ENCODE measurements at places on chromosomes 12 and 14.

DNA sequence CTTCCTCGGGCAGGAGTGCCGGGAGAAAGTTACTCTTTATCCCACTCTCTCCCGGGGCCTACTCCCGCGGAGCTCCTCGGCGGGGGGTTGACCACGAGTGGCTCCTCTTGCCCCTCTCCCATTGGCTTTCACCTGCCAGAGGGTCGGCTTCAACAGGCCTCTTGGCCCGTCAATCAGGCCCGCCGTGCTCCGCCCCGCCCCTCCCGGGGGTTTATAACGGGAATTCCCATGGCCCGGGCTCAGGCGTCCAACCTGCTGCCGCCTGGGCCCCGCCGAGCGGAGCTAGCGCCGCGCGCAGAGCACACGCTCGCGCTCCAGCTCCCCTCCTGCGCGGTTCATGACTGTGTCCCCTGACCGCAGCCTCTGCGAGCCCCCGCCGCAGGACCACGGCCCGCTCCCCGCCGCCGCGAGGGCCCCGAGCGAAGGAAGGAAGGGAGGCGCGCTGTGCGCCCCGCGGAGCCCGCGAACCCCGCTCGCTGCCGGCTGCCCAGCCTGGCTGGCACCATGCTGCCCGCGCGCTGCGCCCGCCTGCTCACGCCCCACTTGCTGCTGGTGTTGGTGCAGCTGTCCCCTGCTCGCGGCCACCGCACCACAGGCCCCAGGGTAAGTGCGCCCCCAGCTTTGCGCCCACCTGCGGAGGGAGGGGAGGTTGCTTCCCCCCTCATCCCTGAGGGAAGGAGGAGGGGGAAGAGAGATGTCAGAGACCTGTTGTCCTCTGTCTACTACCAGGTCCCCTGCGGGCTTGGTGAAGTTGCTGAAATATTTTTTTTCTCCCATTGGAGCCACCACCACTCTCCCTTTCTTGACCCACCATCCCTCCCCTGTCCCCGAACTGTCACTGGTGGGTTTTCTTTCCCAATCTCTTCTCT is at the start of gene SMOC1:
Gene SMOC1, plus strand, starts transcription at position 242 of the 869 bp plus-strand sequence. Its CDS starts 263 bp downstream, at position 505.
- no peak for DNase-seq

GRCh38 chr12:96228566-96229248 is 34.5 kb downstream of the ELK3 start:
- no peak for DNase-seq

DNA sequence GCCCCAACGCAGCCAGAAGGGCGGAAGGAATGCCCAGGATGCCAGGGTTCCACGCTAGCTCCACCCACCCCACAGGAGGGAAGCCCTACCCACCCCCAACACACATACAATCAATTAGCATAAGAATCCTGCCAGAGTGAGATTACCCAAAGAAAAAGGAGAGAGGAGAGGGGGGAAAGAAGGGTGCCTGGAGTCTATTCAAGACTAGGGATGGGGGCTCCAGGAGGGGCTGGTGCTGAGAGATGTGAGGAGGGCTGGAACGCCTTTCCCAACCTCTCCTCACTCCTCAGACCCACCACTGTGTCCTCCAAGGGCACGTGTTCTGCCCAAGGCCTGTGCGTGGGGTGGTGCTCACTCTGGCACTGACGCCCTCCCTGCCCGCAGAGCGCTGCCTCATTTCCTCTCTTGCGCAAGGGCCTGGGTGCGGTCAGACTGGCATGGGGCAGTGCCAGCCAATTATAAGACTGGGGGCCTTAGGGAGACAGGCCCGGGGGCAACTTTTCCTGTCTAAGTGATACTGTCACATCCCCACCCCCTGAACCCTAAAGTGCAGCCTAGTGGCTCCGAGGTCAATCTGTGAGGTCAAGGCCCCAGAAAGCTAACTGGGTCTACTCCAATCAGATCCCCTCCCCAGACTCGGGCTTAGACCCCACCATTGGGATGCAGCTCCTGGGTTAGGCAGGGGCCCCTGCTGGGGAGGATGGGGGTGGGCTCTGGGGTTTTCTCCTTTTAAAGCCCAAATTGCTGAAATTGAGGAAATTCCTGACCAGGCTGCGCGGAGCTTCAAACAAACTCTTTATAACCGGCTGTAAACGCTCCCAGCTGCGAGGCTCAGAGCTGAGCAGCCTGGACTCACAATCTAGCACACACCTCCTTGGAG is 10.2 kb upstream of the ITGB7 start:
- no peak for DNase-seq

- DNase-seq = peak; percentile 12
Measured at GRCh38 chr14:95319312-95320077, at the start of gene CLMN. Gene CLMN (minus strand): TSS chr14:95319908. CDS start chr14:95319792, 116 bp downstream.

- DNase-seq = no peak
Measured at GRCh38 chr12:122003651-122004611, 17.8 kb upstream of the BCL7A start.

DNA sequence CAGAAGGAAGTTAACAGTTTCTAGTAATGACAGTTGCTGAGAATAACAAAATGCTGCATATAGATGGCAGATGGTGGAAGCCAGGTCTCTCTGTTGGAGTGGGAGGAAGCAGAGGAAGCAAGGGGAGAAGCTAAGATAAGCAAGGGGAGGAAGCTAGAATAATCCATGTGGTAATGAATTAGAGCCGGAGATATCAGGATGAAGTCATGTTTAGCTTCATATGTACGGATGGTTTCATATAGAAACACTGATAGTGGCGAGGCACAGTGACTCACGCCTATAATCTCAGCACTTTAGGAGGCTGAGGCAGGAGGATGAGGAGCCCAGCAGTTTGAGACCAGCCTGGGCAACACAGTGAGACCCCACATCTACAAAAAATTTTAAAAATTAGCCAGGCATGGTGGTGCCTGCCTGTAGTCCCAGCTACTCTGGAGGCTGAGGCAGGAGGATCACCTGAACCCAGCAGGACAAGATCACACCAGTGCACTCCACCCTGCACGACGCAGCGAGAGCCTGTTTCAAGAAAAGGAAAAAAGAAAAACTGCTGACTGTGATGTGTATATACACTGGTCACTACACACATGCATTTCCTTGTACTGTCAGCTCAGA is 49.2 kb downstream of the ANAPC7 start:
- no peak for DNase-seq

GRCh38 chr14:23300687-23301223 is 1.9 kb downstream of the PPP1R3E start:
- DNase-seq = no peak

- no peak for DNase-seq
Measured at GRCh38 chr12:58841058-58841798, 79.1 kb downstream of the LRIG3 start.

GRCh38 chr12:112985642-112986290 is 7.4 kb downstream of the OAS2 start:
- DNase-seq = no peak

DNA sequence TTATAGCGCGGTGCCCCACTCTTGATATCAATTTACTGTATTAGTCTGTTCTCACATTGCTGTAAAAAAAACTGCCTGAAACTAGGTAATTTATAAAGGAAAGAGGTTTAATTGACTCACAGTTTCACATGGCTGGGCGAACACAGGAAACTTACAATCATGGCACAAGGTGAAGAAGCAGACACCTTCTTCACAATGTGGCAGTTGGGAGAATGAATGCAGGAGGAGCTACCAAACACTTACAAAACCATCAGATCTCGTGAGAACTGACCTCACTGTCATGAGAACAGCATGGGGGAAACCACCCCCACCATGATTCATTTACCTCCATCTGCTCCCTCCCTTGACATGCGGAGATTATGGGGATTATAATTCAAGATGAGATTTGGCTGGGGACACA is 42.3 kb downstream of the FBXO34 start:
- no peak for DNase-seq

GRCh38 chr14:99268810-99269707 is 2.9 kb downstream of the BCL11B start:
- no peak for DNase-seq

DNA sequence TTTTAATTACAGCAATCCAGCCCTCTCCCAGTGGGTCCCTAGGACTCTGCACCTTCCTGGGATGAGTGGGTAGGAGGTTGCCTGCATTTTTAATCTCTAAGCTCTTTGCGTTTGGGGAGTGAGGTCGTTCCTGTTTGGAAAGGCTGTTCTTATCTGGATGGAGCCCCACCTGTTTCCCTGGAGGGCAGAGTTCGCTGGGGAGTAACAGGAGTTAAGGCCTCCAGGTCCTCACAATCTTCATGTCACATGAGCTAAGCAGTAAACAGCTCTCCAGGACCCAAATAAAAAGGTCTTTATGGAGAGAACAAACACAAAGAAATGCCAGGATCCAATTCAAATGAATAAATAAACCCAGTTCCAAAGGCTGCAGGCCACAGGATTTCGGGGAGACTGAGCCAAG is 56.0 kb upstream of the RFLNA start:
- no peak for DNase-seq

GRCh38 chr14:96125536-96125935 is 79.1 kb upstream of the BDKRB2 start:
- DNase-seq = no peak

GRCh38 chr12:6292606-6293005 is 17.9 kb upstream of the PLEKHG6 start:
- DNase-seq = no peak

DNA sequence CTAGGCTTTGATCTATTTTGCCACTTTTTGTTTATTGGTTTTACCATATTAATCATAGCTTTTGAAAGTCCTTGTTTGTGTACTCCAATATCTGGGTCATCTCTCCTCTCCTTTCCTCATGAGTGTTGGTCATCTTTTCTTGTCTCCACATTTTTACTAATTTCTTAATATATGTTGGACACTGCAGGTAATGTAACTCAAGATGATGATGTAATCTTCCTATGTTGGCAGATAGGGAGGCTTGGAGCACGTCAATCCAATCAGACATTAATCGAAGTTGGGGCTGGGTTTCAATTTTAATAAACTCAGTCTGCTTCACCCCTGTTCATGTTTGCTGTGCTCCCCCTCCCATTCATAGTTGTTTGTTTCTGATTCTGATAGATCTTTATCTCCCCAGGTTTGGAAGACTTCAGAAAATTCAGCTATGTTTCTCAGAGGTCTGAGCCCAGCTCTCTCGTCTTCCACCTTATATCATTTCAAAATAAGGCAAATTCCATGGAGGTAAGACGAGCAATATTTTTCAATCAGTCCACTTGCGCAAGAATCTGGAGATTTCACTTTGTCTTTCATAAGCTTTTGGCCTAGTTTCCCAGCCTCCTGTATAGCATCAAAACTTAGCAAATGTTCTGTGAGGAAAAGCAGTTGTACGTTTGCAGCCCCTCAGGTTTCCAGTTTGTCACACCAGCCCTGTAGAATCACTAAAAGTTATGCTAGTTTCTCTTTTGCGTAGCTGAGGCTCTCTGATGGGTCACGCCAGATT is 504.1 kb downstream of the TMTC2 start:
- DNase-seq = no peak

- DNase-seq = no peak
Measured at GRCh38 chr12:77865178-77865577, 34.5 kb downstream of the NAV3 start.

DNA sequence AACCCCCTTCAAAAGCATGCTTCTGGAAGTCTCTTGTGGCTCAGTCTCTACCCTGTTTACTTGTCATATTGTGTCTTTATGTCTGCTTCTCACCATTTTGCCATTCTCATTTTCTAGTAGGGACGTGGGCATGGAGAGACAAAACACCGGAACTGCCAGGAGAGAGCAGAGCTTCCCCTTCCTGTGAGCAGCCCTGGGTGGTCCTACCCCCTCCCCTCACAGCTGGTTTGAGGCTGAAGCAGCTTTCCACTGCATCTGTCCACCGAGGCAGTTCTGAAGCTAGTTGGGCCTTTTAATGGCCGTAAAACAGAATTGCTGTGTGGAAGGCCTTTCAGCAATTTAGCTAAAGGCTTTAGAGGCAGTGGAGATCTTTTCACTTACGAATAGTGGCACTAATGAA is 77.0 kb downstream of the PELI2 start:
- no peak for DNase-seq

GRCh38 chr12:124595444-124595843 is 28.0 kb upstream of the NCOR2 start:
- DNase-seq = no peak

- DNase-seq = no peak
Measured at GRCh38 chr12:28795311-28795710, 353.8 kb upstream of the FAR2 start.

DNA sequence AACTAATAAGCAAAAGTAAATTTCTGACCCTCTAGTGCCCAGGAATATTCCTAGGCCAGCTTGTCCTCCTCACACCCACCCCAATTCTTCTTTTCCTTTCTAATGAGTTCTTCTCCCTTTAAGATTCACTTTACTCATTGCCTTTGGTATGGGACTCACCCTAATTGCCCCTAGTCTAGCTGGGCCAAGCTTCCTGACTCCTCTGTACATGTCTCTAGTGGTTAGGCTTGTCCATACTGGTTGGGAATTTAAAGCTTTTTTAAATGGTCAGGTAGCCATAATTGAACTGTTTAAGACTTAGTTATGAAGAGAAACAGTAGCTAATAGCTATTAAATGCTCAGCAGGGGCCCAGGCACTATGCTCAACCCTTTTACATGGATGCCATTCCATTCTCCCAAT is 248.2 kb downstream of the C12orf42 start:
- no peak for DNase-seq

- no peak for DNase-seq
Measured at GRCh38 chr12:77319166-77319565, 253.8 kb upstream of the E2F7 start.

- no peak for DNase-seq
Measured at GRCh38 chr12:67222302-67222701, 46.9 kb upstream of the CAND1 start.

DNA sequence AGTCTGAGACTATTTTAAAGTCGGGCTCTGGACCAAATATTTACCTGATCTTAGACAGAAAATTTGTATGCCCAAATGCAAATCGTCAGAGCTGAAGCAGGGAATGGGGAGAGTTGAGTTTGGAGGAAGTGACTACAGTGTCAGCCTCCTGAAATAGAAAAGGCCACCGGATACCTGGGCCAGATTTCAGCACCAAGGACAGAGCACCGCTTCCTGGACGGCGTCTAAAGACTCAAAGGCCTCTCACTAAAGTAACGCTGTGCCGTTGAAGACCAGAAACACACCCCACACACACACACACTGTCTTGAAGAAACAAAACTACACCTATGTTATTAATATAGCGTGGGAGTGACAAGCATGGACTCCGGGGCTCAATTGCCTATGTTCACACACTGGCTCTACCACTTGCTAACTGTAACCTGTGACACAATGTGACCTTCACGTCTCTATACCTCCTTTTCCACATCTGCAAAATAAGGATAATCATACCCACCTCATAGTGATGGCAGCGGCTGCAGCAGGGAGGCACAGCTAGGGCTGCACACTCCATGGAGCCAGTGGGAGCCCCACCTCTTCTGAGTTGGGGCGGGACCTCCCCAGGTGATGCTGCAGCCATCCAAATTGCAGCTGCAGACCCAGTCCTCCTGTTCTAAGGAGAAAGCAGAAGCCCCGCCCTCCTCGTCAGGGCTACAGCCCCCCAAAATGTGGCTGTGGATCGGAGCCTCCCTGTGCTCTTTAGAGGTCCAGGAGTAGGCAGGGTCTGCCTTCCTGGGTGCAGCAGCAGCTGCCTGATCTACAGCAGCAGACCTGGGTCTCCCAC is 35.6 kb downstream of the KRT76 start:
- no peak for DNase-seq

GRCh38 chr14:100662879-100663760 is 63.6 kb upstream of the DLK1 start:
- no peak for DNase-seq

All from cortex of kidney (tissue), 1 donor.